Right hindlimb (tissue), 1 donor: ENCODE measurements at places on chromosomes 1 and 21.

DNA sequence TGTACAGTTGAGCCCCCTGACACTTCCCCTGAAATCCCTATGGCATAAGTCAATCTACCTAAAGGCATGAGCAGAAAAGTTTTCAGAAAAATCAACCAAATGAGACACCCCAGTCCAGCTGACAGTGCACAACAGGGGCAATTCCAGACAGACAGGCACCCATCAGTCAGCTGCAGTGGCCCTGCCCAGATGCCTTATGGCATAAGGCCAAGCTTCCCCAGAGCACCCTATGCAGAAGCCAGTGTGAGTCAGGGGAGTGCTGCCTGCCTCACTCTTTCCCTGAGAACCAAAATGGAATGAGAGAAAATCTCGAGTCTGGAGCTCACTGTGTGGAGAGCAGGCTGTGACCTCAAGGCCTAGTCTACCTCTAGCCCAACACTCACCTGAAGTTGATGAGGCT, 38.1 kb downstream of the MRAP start:
- no peak for DNase-seq

GRCh38 chr1:198850196-198850595, 211.4 kb downstream of the PTPRC start:
- DNase-seq = no peak

DNA sequence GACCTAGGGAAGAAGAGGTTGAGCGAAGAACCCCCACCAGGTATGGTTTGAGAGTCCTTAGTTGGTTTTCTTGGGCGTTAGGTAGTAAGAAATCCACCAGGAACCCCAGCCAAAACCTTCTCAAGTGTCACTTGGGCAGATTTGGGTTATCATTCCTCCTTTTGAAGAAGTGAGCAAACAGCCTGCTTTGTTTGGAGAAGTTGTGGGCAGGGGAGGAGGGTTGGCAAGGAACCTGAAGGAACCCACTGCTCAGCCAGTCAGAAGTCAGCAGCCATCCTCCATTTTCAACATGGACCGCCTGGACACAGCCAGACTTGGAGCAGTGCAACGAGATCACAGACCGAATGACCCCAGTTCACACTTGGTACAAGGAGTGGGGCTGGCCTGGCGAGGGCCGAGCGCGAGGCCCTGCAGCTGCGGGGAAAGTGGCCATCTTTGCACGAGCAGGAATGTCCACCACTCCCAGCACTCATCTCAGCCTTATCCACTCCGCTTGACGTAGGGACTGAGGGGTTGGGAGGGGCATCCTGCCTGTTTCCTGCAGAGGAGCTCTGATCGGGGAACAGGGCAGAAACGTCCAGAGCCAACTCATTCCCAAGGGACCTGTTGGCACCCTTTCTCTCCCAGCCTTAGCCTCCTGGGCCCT, 7.2 kb downstream of the ADPRS start:
- DNase-seq = peak; percentile 38

DNA sequence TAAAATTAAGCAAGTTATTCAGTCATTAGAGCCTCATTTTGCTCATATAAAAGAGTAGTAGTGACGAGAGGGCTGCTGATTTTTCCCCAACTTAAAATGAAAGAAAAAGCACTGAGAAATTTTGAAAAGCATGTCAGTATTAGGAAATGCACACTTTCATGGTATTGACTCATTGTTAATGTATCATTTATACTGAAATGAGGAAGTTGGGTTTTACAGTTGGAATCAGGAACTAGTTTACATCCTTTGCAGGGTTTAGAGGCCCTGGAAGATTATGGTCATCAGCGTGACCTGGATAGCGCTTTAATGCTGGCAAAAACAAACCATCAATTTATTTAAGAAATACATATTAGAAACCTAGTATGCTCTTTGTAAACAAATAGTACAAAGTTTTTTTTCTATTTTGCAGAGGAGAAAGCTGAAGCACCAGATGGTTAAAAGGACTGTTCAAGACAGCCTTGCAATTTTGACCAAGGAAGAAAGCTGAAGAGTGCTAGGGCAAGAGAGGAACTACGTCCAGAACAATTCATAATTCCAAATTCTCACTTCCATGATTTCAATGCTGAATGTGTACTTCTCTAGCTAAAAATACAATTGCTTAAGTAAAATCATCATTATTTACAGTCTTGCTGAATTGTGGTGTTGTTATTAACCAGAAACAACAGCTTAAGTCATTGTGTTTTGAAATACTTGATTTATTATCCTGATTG, 94.8 kb upstream of the SGIP1 start:
- no peak for DNase-seq

DNA sequence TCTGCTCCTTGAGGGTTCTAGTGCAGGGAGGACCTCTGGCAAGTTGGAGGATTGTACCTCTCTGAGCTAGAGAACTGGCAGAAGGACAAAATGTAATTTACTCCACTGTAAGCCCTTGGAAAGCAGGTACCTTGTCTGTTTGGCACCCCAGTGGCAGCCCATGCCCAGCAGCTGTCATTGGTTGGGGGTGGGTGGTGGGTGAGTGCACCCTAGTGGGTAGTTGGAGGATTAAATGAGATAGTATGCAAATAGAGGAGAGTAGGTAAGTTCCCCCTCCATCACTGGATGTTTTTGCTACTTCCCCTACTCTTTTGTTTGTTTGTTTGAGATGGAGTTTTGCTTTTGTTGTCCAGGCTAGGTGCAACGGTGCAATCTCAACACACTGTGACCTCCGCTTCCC, 69.8 kb downstream of the RYR2 start:
- no peak for DNase-seq

DNA sequence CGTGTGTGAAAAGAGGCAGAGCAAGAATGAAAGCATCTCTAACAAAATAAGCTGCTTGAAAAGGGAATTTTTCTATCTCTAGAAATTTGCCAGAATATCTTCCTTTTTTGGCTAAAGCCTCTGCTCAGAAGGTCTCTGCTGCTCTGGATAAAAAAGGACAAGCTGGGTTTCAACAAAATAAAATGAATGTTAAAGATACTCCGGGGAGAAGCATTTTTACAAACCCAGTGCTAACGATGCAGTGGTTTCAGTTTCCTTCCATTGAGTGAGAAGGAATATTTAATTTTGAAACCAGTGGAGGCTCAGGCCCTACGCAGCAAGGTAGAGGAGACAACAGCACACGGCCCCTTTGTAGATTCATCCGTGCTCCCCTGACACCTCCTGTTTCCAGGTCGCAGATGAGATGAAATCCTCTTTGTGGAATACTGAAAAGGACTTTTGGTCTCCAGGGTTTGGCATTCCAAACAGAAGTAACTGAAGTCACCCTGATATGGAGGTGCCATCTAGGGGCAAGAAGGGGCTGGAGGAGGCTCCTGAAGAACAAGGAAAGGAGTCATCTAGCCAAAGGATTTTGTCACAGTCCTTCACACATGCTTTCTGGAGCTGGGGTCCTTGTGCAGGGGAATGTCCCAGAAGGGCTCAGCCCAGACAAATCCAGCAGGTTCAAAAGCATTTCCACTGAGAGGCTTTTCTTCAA, 65.7 kb upstream of the SYT6 start:
- no peak for DNase-seq

- DNase-seq = no peak
Observed at GRCh38 chr1:190320952-190321351, 156.7 kb downstream of the BRINP3 start.

DNA sequence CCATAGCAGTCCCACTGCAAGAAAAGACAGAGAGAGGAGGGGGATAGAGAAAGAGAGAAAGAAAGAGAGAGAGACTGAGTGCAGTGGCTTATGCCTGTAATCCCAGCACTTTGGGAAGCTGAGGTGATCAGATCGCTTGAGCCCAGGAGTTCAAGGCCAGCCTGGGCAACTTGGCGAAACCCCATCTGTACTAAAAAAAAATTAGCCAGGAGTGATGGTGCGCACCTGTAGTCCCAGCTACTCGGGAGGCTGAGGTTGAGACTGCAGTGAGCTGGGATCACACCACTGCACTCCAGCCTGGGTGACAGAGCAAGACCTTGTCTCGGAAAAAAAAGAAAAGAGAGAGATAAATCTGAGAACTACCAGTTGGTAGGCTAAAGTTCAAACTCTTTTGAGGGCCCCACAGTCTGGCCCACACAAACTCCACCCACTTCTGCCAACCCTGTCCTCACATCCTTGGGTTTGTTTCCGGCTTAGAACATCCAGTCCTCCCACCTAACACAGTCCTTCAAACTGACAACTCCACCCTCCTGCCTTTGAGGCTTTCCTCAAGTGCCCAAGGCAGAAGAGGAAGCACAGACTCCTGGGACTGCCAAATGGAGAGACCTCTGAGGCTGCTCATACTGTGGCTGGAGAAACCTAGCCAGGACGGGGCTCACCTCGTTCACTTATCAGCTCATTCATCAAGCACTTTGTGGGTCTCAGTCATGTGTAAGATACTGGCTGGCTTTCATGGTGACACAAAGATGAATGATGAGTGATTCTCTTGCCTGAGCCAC, 20.1 kb downstream of the TFAP2E start:
- no peak for DNase-seq

- no peak for DNase-seq
Observed at GRCh38 chr1:15033264-15033663, 120.3 kb upstream of the TMEM51 start.

DNA sequence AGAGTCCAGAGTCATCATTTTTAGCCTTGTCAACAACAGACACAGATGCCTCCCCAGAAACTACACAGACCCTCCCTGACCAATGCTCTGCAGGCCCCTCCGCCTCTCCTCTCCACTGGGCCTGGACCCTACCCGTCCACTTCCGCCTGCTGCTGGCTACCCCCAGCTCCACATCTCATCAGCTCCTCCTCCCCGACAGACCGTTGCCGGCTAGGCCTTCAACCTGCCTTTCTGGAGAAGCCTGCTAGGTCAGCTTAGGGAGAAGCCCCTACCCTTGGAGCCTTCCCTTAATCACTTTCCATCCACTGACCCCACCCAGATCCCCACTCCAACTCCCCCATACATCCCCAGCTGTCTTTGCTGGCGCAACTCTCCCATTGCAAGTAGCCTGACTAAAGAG, 1.4 kb downstream of the TRIM17 start:
- peak; percentile 42 for DNase-seq

DNA sequence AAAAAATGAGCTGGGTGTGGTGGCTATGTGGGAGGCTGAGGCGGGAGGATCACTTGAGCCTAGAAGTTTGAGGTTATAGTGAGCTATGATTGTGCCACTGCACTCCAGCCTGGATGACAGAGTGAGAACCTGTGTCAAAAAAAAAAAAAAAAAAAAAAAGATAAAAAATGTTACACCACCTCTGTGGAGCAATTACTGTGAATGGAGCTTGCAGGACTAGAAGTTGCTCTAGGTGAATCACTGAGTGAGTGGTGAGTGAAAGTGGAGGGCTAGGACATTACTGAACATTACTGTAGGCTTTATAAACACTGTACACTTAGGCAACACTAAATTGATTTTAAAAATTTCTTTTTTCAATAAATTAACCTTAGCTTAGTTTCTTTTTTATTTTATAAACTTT, 21.9 kb downstream of the TLCD4 start:
- DNase-seq = no peak

- DNase-seq = no peak
Observed at GRCh38 chr1:165371588-165372225, 15.2 kb upstream of the LMX1A start.

DNA sequence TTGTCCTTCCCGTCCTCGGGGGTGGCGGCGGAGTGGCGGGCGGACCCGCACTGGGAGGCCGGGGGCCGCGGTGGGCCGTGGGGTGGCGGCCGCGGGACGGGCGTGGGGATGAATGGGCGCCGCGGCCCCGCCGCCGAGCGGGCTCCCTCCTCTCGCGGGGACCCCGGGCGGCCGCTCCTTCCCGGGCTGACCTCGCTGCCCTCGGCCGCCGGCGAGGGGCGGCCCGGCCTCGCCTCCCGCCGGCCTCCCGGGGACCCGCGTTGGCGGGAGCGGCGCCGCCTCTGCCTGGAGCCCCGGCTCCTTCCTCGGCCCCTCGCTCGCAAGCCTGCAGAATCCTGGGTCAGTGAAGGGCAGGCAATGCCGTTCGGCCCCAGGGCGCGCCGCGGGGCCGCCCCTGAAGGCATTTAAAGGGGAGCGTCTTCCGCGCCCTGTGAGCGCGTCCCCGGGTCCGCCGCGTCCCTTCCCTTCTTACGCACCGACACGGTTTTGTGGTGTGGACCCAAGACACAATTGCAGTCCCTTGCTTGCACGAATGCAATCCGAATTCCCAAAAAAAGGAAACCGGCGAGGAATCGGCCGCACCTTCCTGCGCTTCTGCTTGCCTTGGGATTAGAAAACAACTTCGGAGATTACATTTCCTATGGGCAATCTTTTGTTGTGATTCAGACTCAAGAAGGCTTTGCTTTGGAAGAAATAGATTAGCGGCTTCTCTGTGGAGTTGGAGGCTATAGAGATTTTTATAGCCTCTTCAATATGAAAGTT, 776 bp downstream of the ITSN1 start:
- DNase-seq = peak; percentile 56

DNA sequence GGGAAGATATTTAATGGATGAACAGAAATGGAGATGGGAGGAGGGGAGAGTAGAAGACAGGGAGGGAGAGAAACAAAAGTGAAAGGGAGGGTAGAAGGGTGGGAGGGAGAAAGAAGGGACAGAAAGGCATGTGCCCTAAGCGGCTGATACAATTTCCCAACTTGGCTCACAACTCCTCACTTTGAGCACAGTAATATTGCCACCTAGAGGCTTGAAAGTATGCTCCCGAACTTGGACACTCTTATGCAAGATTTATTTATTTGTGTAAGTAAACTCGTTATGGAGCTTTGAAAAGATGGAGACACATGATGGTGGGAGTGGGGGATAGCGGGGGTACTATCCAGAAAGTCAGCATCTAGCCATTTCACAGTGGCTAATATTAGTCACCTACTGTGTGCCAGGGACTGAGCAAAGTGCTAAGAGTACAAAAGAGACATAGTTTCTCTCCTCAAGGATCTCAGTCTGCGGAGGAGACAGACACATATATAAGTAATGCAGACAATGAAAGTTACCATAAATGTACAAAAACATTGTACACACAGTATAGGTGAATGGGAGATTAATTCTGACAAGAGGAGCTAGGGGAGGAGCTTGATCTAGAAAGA, 189.7 kb downstream of the SEC16B start:
- no peak for DNase-seq

GRCh38 chr1:29829448-29830344, 593.4 kb downstream of the PTPRU start:
- no peak for DNase-seq

DNA sequence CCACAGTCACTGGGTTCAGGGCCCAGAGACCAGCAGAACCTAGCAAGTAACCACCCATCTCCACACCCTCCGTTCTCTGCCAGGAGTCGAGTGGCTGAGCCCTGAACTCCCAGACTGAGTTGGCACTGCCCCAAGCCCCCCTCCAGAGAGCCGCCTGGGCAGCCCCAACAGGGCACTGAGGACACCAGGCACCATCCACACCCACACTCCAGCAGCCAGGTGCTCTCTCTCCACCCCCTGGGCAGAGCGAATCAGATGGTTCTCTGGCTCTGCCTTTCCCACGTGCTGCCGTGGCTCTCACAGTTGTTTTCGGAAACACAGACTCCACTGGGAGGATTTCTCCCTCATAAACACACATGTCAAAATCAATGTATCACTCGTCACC, 13.6 kb downstream of the WDR4 start:
- no peak for DNase-seq

GRCh38 chr1:169928438-169929209, 34.9 kb upstream of the SCYL3 start:
- no peak for DNase-seq

- no peak for DNase-seq
Observed at GRCh38 chr1:230284891-230285290, 141.2 kb downstream of the PGBD5 start.

GRCh38 chr1:65992165-65992821, 199.6 kb downstream of the PDE4B start:
- no peak for DNase-seq

GRCh38 chr1:21139601-21140000, 37.1 kb downstream of the EIF4G3 start:
- DNase-seq = peak; percentile 27
